H54 (cell line): ENCODE measurements at places on chromosomes 1 and 21.

DNA sequence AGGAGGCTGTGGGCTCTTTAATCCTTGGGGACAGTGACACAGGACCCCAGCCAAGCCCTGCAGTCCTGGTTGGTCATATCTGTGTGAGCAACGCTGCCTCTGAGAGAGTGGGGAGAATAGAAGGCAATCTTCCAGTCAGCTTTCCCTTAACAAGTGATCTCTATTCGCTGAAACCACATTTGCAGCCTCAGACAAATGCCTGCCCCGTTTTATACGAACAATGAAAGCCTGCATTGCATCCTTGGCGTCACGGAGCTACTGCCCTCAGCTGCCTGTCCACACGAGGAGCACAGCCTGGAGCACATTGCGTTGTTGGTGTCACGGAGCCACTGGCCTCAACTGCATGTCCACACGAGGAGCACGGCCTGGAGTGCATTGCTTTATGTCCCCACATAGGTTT lies 150.2 kb upstream of the ARHGEF16 start:
- no peak for DNase-seq

GRCh38 chr1:182397653-182398393 lies 2.6 kb downstream of the TEDDM1 start:
- no peak for DNase-seq

DNA sequence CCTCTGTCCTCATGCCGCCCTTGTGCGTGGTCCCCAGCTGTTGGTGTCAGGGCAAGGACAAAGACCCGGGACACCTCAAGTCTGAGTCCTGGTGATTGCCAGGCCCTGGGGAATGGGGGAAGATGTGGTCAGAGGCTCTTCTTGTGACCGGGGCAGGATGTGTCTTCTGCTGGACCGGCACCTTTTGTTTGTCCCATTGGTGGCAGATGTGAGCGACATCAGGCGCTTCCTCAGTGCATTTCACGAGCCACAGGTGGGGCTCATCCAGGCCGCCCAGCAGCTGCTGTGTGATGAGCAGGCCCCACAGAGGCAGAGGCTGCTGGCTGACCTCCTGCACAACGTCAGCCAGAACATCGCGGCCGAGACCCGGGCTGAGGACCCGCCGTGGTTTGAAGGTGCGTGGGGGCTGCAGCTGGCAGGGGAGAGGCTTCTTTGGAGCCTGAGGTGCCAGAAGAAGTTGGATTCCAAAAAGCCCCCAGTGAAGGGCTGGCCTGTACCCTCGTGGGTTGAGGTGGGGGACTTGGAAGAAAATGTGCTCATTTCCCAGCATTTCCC lies 8.4 kb downstream of the DFFB start:
- DNase-seq, result no peak

DNA sequence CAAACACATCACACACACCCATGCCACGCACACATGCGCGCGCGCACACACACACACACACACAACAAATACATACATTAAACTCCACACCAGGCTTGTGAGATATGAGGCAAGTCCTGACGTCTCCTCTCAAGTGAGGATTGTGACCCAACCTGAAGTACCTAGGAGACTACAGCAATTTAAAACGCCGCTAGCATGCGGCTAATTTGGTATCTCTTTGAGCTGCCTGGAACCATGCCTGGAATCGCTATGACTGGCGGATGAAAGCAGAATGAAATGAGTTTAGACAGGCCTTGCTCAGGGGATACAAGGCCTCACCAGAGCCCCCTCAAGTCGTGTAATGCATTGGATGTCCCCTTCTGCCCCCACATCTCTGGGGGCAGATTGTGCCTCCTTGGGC lies 1.6 kb upstream of the RAB7B start:
- no peak for DNase-seq

DNA sequence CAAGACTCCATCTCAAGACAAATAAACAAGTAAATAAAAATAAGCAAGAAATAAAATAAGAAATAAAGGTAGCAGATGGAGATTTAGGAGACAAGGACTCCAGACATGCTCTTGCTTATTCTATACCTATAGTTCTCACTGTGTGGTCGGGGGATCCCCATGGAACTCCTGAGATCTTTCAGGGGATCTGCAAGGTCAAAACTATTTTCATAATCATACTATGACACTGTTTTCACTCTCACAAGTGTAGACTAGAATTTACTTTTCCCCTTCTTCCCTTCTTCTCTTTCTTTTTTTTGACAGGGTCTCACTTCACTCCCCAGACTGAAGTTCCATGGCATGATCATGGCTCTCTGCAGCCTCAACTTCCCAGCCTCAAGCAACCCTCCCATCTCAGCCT lies 29.8 kb upstream of the NLRP3 start:
- no peak for DNase-seq

DNA sequence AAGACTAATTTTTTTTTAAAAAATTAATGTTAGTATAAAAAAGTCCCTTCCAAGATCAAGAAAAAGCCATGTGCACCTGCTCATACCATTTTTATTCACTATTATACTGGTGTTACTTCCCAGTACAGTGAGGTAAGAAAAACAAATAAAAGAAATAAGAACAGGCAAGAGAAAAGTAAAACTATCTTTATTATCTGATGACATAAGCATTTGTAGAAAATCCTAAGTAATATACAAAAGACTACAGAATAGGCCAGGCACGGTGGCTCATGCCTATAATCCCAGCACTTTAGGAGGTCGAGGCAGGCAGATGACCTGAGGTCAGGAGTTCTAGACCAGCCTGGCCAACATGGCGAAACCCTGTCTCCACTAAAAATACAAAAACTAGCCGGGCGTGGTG lies 65.3 kb downstream of the SRSF11 start:
- no peak for DNase-seq

GRCh38 chr1:3410142-3410925 lies 44.1 kb upstream of the ARHGEF16 start:
- peak; percentile 59 for DNase-seq

GRCh38 chr1:115426231-115426771 lies 88.3 kb upstream of the NGF start:
- DNase-seq, result peak; percentile 44

DNA sequence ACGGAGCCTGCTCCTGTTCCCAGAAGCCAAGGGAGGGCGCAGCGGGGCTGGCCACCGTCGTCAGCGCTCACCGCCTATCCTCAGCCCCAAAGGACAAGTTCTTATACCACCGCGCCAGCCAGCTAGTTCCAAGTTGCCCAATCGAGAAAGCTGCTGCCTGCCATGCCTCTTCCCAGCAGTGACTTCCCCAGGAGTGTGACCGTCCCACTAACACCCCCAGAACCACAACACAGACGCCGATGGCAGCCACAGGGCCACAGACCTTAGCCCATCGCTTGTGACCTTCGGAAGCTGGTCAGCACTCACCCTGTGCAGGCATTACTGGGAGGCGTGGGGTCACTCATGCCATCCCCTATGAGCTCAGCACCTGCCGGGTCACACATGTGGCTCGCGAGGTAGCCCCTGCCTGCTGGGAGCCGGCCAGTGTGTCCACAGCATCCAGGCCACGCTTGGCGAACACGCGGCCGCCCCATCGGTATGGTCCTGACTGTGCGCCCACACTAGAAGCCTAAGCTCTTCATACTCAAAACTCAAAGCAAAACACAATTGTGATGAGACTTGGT lies 20.1 kb downstream of the NADK start:
- DNase-seq, result no peak

DNA sequence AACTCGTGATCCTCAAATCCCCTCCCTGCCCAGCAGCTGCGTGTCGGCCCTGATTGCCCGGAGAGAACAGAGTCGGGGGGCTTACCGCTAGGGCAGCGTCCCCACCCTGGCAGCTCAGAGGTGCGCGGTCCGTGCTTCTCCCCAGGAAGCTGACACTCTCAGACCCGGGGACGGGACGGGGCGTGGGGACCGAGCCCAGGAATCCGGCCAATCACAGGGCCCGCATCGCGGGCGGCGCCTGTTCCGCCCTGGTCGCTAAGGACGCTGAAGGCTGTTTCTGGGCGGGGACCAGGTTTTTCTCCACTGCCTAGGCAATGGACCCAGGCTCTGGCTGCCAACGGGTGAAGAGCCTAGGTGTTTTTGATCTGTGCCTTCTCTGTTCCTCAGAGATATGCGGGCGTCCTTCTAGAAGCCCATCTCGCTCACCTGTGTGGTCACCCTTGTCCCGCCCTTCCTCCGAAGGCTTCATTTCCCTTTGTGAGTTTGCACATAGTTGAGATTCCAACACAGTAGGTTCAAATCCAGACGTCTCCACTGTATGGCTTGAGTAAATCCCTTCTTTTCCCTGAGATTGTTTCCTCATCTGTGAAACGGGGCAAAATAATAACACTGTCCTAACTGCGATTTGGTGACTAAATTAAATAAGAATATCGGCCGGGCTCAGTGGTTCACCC lies at the start of gene C1orf87:
C1orf87 (minus strand) TSS at position 166 of the 674 bp plus-strand sequence. CDS start 1,127 bp downstream, outside the sequence.
- DNase-seq, result no peak

- DNase-seq, result no peak
Observed at GRCh38 chr1:232367293-232367692, 262.6 kb downstream of the SIPA1L2 start.

- no peak for DNase-seq
Observed at GRCh38 chr1:178300352-178300699, 196.4 kb downstream of the CLEC20A start.

- no peak for DNase-seq
Observed at GRCh38 chr21:28675331-28676041, 317.2 kb downstream of the LTN1 start.

- no peak for DNase-seq
Observed at GRCh38 chr21:40668555-40669275, 178.2 kb downstream of the DSCAM start.

- no peak for DNase-seq
Observed at GRCh38 chr1:226215239-226215638, 8.2 kb upstream of the MIXL1 start.

DNA sequence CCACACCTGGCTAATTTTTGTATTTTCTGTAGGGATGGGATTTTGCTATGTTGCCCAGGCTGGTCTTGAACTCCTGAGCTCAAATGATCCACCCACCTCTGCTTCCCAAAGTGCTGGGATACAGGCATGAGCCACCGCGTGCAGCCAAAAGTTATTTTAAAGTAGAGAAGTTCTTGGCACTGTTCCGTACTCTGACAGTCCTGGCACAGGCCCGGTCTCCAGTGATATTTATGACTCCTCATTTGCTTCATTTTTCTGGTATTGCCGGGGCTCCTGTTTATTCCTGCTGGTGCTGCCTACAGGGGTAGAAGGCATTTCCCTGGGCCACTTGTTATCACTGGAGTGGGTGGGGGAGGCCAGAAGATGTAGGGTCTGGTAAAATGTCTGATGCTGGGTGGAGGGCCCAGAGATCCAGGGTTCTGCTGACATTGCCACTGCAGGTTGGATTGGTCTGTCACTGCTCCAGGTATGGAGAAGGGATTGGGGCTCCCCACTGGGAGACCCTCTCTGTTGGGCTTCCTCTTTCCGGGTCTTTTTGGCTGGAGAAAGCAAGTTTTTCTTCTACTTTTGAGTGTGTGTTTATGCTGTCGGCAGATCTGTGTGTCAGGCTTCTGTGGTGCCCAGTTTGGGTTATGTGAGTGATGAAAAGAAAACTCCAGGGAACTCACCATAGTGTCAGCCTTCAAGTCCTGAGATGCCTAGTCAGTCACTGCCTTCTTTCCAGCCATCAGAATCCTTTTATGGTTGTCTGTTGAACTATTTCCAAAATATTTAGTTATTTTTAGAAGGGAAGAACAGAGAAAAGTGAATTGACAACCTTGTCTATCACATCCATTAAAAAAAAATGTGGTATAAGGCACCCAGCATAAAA lies 4.5 kb downstream of the MROH7 start:
- DNase-seq, result no peak

DNA sequence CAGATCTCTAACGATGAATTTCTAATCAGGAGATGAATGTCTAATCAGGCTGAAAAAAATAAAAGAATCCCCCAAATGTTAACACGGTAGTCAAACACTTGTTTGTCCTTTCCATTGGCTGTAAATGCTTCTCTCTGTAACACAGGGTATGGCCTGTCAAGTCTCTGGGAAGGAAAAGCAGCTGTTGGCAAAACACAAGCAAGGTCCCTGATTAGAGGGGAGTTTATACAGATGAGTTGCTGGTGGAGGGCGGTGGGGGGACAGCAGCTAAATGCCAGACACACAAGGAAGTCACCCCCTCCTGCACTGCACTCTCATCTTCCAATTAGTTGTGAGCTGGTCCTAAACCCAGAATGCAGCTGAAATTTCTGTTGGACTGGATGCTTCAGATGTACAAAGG lies 51.0 kb downstream of the PGBD5 start:
- DNase-seq, result no peak

DNA sequence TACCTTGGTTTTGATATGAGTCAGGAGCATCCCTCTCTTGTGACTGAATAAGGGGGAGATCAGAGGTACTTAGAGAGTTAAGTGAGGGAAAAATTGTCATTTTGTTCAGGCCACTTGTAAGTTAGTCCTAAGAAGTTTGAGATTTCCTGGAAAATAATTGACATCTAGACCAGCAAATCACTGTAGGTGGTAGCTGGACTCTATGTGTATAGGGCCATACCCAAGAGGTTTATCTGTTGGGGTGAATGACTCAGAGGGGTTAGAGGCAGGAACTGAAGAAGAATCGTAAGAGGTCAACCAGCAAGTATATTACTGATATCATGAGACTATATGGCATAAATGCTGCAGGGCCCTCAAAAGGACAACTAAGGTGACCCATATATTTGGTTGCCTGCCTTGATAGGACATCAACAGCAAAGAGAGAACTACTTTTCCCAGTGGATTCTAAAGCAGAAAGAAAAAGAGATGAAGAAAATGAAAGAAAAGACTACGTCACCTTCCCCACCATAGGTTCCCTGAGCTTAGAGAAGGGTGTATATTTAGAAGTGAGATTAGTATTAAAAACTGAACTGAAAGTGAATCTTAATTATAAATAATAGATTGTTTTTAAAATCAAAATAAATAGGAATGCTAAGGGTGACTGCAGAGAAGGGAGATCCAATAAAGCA lies 8.0 kb upstream of the RNPC3 start:
- no peak for DNase-seq

- DNase-seq, result no peak
Observed at GRCh38 chr1:9629445-9630201, 21.9 kb upstream of the PIK3CD start.

GRCh38 chr1:157992833-157993146 lies 655 bp upstream of the KIRREL1 start:
- DNase-seq, result no peak

DNA sequence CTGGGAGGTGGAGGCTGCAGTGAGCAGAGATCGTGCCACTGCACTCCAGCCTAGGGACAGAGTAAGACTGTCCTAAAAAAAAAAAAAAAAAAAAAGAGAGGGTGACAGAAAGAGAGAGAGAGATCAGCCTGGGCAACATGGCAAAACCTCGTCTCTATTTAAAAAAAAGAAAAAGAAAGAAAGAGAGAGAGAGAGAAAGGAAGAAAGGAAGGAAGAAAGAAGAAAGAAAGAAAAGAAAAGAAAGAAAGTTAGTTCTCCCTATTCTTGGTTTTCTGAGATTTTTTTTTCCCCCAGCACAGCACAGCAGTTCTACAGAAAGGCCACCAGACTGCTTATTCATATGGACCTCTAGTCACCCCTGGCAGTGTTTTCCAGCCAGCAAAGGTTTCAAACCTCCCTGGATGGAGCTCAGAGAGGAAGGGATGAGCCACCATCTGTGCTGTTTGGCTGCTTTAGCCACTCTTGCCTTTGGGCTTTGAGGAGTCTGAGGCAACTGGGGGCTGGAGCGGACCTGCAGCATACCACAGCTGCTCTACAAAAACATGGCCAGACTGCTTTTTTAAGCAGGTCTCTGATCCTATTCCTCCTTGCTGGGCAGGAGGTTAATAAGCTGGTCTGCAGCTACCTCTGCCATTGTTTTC lies 10.6 kb downstream of the S100A6 start:
- no peak for DNase-seq

GRCh38 chr1:14778898-14779865 lies 180.7 kb downstream of the KAZN start:
- DNase-seq, result peak; percentile 44

GRCh38 chr1:176656257-176656995 lies 193.5 kb downstream of the PAPPA2 start:
- DNase-seq, result peak; percentile 23

GRCh38 chr1:98813738-98814309 lies 152.3 kb downstream of the SNX7 start:
- no peak for DNase-seq
